Adipose tissue (tissue), 3 donors: ENCODE measurements at places on chromosomes 2 and 18. TPM values are rescaled to one million over a fixed set of nuclear protein-coding genes. Genes with fewer than 3 reads are reported as not detected.

KLHL29 gene
- 1.4 TPM for polyA plus RNA-seq

CCDC148 gene
- not detected for polyA plus RNA-seq

DNER gene
- polyA plus RNA-seq = 1.4 TPM

SH3BP4 gene
- polyA plus RNA-seq = 39.7 TPM

MAP2 gene
- polyA plus RNA-seq = 3.0 TPM

UPP2 gene
- polyA plus RNA-seq = not detected

GCKR gene
- not detected for polyA plus RNA-seq

DAW1 gene
- 0.03 TPM for polyA plus RNA-seq

C1GALT1C1L gene
- 0.85 TPM for polyA plus RNA-seq

CD226 gene
- under 0.01 TPM for polyA plus RNA-seq

CYS1 gene
- 14.2 TPM for polyA plus RNA-seq

STAT4 gene
- polyA plus RNA-seq = 3.9 TPM

RUFY4 gene
- 0.40 TPM for polyA plus RNA-seq

RAX gene
- polyA plus RNA-seq = not detected

RRM2 gene
- polyA plus RNA-seq = 0.83 TPM

HRH4 gene
- 0.04 TPM for polyA plus RNA-seq

CRYBA2 gene
- polyA plus RNA-seq = not detected

ARID5A gene
- polyA plus RNA-seq = 7.7 TPM

SLC5A7 gene
- polyA plus RNA-seq = 0.01 TPM

HOXD8 gene
- 8.8 TPM for polyA plus RNA-seq
